Brain (organoid and tissue), 16 donors: ENCODE measurements at places on chromosomes 12 and 14. TPM values are rescaled to one million over a fixed set of nuclear protein-coding genes. Genes with fewer than 3 reads are reported as not detected.
A peak's percentile ranks its signal among the peaks of the same experiment; 100 is the strongest.

- no peak for DNase-seq
Measured at GRCh38 chr14:36718216-36718615, 56.6 kb downstream of the PAX9 start.

DNA sequence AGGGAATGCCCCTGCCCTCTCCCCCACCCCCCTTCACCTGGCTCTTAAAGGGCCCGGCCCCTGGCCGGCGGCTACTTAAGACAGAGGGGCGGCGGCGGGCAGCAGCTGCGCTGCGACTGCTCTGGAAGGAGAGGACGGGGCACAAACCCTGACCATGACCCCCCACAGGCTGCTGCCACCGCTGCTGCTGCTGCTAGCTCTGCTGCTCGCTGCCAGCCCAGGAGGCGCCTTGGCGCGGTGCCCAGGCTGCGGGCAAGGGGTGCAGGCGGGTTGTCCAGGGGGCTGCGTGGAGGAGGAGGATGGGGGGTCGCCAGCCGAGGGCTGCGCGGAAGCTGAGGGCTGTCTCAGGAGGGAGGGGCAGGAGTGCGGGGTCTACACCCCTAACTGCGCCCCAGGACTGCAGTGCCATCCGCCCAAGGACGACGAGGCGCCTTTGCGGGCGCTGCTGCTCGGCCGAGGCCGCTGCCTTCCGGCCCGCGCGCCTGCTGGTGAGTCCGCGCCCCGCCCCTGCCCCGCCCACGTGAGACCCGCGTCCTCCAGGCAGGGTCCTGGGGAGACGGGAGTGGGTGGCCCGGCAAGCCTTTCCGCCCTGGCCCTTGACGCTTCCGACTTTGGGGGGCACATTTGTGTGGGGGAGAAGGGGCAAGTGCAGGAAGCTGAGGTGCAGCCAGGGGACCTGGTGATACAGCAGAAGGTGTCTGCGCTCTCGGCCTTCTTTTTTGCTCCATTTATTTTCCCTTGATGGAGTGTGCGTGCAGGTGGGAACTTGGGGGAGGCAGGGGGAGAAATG is at the start of gene IGFBP6:
TSS of gene IGFBP6 (plus strand) at position 104 of the 790 bp plus-strand sequence. CDS start at position 155, 51 bp downstream.
- peak; percentile 78 for DNase-seq

- DNase-seq: no peak
Measured at GRCh38 chr12:92255741-92256140, 110.1 kb upstream of the BTG1 start.

DNA sequence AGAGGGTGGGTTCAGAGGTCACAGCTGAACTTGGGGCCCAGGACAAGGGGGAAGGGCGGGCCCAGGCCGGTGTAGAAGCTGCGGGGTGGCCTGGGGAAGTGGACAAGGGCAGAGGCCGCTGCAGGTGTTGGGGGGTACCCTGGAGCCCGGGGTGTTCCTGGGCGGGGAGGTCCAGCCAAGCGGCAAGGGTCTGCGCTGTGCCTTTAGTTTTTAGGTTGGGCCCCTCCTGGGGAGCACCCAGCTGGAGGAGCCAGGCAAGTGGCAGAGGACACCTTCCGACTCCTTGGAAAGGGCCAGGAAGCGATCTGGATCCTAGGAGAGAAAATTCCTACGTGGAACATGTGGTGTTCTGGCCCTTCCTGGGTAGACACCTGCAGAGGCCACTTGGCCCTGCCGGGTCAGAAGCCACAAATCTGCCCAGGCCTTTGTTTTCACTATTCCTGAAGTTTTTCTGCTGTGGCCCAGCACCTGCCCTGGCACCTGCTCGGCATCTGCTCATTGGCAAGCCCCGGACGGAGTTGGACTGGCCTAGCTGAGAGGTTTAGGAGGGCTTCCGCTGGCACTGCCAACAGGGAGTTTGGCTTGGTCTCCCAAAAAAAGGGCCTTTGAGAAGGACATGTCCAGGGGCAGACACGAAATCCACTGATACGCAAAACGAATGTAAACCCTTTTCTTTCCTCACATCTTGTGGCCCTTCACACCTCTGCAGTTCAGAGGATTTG is 61.1 kb downstream of the SMUG1 start:
- no peak for DNase-seq

- DNase-seq: no peak
Measured at GRCh38 chr12:100755186-100755585, 39.4 kb upstream of the ANO4 start.

- no peak for DNase-seq
Measured at GRCh38 chr12:120215357-120215735, 14.4 kb upstream of the RPLP0 start.

DNA sequence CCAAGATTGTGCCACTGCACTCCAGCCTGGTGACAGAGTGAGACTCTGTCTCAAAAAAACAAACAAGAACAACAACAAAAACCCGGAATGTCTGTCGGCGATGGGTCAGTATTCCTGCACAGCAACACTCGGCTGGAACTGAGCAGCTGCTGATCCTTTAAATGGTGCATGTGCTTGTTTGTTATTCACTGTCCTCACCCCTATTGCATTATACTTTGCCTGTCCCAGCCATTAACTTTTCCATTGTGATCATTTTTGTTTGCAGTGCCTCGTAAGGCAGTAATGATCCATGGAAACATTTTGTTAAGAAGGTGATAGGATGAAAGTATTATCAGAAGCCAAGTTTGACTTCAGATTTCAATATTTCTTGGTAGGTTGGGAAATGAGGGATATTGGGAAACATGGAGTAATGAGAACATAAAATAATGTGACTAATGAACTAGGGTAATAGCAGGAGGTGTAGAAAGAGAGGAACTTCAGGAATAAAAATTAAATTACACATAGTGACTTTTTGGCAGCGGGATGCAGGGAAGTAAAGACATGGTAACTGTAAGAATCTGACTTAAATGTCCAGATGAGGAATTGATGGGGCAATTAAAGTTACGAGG is 6.1 kb downstream of the ACSS3 start:
- DNase-seq: no peak

- DNase-seq: no peak
Measured at GRCh38 chr14:41830714-41831406, 224.2 kb downstream of the LRFN5 start.

The OASL gene
- 1.1 TPM for polyA plus RNA-seq

The BMP4 gene
- 3.3 TPM for polyA plus RNA-seq
